Astrocyte (in vitro differentiated cells and primary cell): ENCODE measurements at places on chromosomes 1 and 21.

DNA sequence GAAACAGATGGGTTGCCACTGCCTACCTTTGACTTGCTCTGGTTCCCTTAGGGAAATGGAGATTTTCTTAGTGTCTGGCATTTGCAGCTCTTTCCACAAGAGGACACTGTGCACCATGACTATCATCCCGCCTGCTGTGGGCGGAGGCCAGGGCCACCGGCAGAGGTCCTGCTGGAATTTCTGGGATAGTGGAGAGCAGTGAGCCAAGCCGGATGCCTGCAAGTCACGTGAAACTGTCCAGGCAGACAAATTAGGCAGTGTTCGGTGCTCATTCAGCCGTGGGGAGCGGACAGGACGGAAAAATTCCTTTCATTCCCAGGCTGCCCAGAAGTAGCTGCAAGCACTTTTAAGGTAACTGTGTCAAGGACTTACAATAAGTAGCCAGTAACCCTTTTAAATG, 43.4 kb downstream of the IGSF5 start:
- peak; percentile 92 for DNase-seq

DNA sequence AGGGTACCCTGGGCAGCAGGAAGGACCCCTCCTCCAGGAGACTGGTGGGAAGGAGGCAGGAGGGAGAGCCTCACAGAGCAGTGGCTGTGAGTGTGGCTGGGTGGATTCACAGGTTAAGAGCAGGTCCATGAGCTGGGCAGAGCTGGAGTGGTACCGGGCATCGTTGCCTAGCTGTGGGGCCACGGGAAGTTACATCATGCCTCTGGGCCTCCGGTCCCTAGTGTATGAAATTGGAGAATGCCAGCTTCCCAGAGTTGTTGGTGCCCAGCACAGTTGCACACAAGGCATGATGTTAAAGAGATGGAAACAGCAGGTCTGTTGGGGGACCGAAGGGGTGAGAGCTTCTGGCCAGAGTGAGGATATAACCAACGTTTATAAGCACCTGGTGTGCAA, 18.5 kb downstream of the FOXO6 start:
- no peak for DNase-seq

GRCh38 chr21:43767984-43768867, 7.9 kb downstream of the CSTB start:
- DNase-seq, result peak; percentile 87

- no peak for DNase-seq
These were observed 274.8 kb upstream of the LYPLAL1 start for GRCh38 chr1:218898921-218899320.

DNA sequence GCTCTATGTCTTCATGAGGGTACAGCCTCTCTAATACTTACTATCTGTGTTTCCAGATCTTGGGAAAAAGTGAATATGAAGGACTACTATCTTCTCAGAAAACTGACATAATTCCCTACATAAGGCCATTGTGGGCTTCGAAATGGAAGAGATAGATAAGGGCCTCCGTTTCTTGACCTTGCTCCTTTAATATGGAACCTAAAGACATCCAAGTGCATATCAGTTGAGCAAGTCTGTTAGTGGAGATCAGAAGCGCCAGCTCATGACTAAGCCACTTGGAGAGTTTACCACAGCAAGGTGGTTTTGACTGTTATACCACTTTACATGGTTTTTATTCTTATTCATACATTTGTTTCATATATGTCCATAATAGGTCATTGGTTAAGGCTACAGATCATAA, 35.3 kb upstream of the FCER1A start:
- no peak for DNase-seq

DNA sequence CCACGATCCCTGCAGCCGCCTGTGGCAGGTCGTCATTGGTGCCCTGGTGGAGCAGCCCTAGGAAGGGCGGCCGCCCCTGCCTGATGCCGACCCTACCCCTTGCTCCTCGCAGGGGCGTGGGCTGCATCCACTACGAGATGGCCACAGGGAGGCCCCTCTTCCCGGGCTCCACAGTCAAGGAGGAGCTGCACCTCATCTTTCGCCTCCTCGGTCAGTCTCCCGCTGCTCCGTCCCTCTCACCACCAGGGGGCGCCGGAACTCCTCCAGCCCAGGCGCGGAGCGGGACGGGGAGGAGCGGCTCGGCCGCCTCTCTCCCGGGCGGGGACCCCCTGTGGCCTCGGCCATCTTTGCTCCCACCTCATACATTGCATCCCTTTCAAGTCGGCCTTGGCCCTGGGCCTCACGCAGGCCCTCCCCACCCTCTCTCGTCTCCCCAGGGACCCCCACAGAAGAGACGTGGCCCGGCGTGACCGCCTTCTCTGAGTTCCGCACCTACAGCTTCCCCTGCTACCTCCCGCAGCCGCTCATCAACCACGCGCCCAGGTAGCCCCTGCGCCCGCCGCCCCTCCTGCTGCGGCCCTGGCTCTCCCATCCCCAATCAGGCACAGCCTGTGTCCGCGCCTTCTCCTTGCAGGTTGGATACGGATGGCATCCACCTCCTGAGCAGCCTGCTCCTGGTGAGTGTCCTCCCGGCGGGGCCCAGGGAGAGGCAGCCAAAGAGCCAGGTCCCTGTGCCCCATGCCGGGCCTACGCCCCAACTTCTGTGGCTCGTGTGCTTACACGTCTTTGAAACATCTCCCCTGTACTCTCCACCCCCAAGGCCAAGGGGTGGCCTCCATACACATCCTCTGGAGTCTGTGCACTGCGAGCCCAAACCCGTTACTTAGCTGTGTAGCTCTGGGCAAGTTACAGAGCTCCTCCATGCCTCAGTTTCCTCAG, 24.7 kb downstream of the CDK18 start:
- no peak for DNase-seq

- no peak for DNase-seq
These were observed 11.3 kb upstream of the CTSE start for GRCh38 chr1:206035027-206035426.

DNA sequence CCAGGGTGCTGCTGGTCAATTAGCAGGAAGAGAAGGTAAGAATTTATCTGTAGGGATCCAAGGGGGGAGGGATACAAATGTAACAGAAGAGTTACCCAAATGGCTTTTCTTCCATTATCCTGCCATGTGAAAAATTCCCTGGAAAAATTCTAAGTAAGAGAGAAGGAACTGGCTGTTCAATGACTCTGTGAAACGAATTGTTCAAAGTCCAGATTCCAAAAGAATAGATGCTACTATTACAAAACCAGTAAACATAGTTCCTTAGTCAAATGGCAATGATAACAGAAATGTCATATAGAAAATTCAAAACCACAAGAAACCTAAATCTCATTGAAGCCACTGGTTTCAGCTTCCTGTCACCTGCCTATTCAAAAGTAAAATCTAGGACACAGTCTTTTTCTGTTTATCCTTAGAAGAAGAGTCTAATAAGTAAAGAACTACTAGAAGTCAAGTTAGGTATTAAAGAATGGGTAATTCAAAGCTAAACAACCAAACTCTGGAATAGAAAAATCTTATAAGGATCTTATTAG, 102.6 kb downstream of the ZNF644 start:
- DNase-seq, result no peak

DNA sequence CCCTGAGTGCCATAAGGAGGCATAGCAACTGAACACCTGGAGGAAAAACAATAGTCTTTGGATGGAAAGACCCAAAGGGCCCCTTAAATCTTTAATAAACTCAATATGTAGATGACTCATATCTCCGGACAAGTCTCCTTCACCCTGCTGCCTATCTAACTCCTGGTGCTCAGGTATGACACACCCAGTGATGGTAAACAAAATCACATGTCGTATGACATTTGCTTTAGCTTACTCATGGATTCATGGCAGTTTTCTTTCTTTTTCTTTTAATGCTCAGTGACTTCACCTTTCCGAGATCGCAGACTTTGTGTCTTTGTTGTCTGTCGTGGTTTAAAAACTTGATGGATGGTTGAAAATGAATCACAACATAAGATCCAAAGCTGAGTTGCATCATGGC, 208.5 kb upstream of the PROX1 start:
- no peak for DNase-seq

DNA sequence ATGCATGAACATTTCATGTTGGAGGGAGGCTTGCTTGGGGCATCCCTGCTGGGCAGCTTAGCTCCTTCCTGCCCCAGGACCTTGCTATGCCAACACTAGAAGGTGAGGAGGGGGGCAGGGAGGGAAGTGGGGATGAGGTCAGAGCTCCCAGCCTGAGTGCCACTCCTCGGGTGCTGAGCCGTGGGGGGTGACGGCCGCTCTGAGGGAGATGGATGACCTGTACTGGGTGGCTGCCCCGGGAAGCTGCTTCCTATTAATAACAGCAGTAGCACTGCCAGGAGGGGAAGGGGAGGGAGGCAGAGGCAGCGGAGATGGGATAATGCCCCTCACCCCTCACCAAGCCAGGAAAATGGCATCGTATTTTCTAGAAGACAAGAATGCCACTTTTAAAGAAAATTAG, 60.6 kb downstream of the UBIAD1 start:
- no peak for DNase-seq

DNA sequence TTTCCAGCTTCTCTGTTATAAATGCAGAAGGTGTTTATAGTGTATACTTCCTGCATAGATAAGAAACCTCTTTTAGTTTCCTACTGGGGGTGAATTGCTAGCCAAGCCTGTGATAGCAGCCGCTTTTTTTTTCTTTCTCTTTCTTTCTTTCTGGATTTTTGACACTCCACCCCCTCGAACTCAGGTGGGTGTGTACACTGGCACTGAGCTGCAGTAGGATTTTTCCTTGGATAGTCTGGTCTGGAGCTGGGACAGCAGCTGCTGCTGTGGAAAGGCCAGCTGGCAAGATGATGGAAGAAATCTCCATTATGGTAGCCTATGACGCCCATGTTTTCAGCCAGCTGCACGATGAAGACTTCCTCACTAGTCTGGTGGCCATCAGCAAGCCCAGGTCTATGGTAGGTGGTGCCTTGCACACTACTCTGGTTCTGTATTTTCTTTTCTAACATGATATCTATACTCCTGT, 122.5 kb upstream of the CACYBP start:
- DNase-seq, result no peak

GRCh38 chr1:10456048-10456447, 6.2 kb downstream of the CORT start:
- DNase-seq, result no peak

DNA sequence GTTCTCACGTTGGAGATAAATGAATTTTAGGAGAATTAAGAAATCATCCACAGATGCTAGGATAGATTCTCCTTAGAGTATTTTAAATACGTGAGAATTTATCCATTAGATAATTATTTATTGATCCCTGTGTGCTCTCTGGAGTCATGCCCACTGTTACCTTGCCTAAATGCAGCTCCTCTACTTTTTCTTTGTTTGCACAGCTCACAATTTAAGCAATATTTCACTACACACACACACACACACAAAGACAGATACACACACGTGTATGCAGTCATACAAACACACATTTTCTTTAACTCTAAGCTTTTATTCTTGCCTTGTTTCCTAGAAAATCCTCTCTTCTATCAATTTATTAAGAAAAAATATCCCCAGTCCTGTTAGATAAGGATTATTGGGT, 51.7 kb downstream of the GPR88 start:
- DNase-seq, result no peak

DNA sequence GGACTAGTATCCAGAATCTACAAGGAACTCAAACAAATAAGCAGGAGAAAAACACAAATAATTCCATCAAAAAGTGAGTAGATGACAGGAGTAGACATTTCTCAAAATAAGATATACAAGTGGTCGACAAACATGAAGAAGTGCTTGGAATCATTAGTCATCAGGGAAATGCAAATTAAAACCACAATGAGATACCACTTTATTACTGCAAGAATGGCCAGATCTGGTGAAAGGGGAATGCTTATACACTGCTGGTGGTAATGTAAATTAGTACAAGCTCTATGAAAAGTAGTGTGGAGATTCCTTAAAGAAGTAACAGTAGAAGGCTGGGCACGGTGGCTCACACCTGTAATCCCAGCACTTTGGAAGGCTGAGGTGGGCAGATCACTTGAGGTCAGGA, 73.8 kb downstream of the POU2F1 start:
- peak; percentile 47 for DNase-seq

DNA sequence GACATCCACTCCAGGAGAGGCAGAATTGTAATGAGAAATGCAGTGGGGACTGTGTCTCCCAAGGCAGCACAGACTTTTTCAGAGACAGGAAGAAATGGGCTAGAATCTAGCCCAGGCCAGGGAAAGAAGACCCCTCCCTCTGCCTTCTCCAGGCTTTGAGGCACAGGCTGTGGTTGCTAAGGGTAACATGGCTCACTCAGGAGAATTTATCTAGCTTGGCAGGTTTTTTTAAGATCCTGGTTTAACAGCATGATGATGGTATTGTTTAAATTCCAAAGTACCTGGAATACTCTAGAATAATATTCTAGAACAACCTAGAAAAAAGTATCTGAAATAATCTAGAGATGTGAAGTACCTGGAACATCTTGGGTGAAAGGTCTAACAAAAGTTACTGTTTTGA, 125.6 kb downstream of the URB2 start:
- no peak for DNase-seq

DNA sequence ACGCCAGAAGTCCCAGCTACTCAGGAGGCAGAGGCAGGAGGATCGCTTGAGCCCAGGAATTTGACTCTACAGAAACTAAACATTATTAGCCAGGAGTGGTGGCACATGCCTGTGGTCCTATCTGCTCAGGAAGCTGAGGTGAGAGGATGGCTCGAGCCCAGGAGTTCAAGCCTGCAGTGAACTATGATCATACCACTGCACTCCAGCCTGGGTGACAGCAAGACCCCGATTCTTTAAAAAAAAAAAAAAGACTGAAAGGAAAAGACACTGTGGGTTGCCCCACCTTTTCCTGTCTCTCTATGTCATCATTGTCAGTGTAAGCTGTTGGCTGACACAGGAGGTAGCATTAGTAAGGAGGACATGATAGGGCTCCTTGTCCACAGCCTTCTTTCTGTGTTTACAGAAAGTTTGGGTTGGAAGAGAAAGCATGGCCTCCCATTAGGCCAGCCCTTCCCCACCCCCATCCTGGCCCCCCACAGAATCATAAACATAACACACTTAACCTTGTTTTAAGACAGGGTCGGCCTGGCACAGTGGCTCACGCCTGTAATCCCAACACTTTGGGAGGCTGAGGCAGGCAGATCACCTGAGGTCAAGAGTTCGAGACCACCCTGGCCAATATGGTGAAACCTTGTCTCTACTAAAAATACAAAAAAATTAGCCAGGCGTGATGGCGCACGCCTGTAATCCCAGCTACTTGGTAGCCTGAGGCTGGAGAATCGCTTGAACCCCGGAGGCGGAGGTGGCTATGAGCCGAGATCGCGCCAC, 20.6 kb upstream of the RCAN3 start:
- DNase-seq, result no peak

DNA sequence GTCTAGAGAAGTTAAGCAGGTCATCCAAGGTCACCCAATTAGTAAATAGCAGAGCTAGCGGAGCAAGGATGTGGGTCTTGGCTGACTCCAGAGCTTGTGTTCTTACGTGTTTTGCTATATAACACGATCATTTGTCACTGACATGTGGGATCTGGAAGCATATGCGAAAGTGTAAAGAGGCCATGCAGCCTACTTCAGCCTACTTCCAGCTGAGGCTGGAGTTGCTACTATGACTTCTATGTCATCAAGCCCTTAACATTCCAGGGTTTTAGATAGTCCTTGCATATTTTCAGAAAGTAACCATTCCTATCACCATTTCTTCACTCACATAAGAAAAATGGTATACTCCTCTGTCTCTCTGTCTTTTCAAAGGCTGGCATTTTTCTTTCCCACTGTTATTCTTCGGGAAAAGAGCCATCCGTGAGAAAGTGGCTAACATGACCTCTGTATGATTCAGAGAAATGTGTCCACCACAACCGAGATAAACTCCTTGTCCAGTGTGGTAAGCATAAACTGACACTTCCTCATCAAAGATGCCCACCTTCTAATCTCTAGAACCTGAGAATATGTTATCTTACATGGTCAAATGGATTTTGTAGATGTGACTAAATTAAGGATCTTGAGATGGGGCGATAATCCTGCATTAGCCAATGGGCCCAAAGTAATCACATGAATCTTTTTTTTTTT, 24.0 kb upstream of the ABL2 start:
- peak; percentile 81 for DNase-seq
